KBM-7 (cell line): ENCODE measurements at places on chromosomes 2 and 18.

- DNase-seq: no peak
These were observed 96.9 kb downstream of the TGOLN2 start for GRCh38 chr2:85230679-85231467.

- no peak for DNase-seq
These were observed 3.6 kb downstream of the TEX51 start for GRCh38 chr2:126902152-126902835.

DNA sequence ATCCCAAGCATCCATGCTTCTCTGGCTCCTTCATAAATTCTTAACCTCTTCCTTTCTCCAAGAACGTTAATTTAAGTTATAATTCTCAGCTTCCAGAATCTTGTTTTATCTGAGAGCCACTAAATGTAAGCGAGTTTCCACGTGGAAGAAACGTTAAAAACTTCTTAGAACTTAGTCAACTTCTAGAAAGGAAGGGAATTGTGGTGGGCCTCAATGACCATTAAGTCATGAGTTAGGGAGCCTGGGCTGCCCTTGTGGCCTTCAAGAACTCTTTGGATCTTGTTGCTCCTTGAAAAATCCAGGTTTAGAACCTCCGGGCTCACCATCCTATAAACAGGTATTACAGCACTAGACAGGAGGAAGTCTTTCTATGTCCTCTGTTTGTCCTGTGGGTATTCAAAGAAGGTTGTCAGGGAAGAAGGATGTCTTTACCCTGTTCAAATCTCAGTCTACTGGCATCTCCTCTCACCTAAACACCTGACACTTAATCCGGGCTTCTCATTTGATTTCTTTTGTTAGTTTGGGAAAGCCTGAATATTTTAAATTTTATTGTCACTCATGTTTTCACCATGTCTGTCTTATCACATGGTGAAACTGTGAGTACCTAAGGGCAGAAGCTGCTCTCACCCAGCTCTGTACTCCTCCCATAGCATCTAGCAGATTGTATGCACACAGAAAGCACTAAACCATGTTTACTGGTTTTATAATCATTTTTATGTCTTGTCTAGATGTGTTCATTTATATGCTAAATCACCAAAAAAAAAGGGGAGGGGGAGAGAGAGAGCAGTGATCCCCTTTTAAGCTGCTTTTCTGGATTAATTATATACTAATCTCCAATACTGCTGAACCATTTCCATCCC is 6.3 kb downstream of the RND3 start:
- DNase-seq: no peak

GRCh38 chr2:102401456-102401855 is 21.5 kb upstream of the IL18RAP start:
- no peak for DNase-seq

- peak; percentile 60 for DNase-seq
These were observed 38.4 kb downstream of the TBC1D8 start for GRCh38 chr2:101112772-101113157.

GRCh38 chr2:99861376-99861760 is 281.0 kb downstream of the AFF3 start:
- DNase-seq: peak; percentile 73

DNA sequence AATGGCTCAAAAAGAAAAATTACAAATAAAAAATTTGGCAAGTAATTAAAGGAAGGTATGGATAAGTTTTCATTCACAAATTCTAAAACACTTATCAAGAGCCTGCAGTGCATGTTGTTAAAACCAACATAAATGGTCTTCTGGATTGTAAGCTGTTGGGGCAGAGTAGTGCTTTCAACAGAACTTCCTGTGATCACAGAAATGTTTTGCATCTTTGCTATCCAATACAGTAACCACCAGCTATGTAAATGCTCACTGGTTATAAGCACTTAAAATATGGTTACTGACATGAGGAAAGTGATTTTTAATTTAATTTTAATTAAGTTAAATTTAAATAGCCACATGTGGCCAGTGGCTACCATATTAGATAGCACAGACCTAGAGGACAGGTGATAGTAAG is 133.1 kb downstream of the NBAS start:
- no peak for DNase-seq

DNA sequence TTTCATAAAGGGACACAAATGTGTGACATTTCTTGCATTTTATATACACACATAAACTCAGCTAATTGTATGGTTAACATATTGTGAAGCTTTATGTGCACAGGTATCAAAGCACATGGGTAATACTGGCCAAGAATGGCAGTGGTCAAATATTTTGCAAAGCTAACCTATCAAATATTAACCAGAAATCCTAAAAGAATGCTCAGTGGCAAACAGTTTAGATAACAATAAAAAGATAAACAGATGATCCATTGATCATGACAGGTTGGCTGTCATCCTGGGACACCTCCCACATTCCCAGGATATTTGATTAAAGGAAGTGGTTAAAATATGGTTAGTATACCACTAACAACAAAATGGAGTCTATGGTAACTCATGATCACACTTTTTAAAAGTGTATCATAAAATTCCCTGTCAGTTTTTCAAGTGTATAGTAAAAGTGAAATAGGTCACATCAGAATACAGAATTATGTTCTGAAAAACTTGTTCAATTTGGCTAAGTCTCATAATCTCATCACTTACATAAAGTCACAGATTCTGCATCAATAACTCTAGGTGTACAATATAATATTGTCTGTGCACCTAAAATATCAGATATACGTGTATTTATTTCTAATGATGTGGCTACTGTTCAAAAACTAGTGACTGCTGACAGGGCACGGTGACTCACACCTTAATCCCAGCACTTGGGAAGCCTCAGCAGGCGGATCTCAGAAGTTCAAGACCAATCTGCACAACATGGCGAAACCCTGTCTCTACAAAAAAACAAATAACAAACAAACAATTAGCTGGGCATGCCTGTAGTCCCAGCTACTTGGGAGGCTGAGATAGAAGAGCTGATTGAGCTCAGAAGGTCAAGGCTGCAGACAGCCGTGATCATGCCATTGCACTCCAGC is 48.9 kb downstream of the CDH2 start:
- no peak for DNase-seq

DNA sequence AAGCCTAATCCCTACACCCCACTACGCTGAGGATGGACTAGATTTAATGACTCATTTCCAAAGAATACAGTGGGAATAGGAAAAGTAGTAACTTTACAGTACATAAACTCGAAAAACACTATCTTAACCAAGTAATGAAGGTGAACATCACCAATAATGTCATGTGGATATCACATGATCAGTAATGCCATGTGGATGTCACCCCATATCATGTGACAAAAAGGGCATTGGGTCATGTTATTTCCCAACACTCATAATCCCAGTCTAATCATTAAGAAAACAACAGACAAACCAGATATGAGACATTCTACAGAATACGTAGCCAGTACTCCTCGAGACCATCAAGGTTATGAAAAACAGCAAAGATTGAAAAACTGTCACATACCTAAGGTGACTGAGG is 667.3 kb upstream of the CRIM1 start:
- no peak for DNase-seq

DNA sequence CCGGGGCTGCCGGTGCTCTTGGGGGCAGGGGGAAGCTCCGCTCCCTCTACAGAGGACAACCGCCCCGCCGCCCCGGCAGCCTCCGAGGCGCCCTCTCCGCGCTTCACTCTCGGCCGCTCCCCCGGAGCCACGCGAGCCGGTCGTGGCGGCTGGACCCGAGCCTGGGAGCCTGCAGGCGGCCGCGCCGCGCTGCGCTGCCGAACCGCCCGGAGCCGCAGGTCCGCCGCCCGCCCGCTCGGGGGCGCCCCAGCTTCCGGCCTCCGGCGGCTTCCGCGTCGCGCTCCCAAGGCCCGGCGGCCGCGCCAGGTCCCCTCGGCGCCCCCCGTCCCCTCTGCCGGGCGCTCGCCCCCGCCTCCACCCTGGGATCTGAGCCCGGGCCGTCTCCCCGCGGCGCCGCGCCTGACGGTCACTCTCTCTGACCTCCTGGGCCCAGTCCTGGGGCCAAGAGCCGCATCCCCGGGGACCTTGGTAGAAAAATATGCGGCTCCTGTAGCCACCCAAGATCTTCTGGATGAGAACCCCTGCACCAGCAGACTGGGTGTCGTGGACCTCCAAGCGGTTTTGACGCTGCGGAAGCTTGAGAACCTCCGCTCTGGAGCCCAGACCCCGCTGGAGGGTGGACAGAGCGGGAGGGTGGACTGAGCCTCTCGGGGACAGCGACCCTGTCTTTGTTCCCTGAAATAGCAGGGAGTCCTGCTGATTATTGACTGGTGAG is 44.3 kb downstream of the SERTAD2 start:
- DNase-seq: peak; percentile 53

- DNase-seq: no peak
These were observed 71.5 kb downstream of the TMEM247 start for GRCh38 chr2:46550686-46551404.

DNA sequence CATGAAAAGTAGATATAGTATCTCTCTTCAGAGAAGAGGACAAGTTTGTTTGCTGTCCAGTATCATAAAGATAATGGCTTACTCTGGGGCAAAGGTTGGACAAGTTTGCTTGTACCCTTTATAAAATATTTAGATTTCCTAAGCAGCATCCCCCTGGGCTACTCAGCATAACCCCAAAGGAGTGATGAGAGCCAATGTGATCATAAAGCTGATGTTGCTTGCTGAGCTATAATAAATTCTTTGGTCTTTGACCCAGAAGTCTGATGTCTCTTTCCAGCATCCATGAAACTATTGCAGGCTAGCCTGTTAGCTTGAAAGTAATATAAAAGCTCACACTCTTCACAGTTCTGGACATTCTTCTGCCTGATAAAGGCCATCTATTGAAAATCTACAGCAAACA is 138.3 kb upstream of the STON1 start:
- no peak for DNase-seq

DNA sequence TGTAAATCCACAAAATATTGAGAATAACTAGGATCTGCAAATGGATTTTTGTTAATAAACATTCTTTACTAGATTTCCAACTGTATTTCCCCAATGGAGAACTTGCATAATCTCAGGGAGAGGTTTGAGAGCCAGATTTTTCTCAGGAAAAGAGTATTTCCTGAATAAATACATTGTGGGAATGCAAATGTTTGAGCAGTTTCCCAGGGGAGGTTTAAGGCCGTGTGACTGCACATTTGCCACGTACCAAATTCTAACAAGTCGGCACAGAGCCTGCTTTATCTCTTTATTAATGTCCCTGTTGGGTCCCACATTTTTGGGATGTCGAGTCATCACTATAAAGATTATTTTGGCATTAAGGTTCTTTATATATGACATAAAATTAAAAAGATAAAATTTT is 27.0 kb downstream of the TFPI start:
- no peak for DNase-seq

DNA sequence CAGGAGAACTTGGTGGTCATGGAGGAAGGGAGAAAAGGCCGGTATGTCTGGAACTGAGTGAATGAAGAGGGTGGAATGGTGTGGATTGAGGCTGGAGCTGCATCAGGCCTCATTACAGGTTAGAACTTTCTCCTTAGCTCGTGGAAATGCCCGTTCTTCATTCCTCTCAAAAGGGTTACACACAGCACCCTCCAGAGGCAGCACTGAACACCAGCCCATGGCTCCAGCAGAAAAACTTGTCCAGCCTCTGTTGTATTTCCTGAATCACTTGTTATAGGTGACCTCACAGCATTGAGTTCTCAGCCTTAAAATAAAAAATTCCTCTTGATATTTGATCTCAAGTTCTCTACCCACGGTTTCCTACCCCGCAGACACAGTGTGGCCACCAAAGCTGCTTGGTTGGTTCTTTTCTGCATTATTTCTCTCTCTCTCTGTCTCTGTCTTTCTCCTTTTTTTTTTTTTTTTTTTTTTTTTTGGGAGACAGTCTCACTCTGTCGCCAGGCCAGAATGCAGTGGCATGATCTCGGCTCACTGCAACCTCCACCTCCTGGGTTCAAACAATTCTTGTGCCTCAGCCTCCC is 89.6 kb downstream of the ITGB1BP1 start:
- peak; percentile 68 for DNase-seq

DNA sequence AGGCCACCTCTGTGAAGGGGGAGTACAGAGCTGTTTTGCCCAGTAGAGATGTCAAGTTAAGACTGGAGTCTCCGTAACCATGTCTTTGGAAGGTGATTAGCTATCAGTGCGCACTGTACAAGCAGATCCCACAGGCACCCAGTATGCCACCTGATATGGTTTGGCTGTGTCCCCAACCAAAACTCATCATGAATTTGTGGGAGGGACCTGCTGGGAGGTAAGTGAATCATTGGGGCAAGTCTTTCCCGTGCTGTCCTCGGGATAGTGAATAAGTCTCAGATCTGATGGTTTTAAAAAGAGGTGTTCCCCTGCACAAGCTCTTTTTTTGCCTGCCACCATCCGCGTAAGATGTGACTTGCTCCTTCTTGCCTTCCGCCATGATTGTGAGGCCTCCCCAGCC is 90.2 kb downstream of the ACTR2 start:
- DNase-seq: no peak

DNA sequence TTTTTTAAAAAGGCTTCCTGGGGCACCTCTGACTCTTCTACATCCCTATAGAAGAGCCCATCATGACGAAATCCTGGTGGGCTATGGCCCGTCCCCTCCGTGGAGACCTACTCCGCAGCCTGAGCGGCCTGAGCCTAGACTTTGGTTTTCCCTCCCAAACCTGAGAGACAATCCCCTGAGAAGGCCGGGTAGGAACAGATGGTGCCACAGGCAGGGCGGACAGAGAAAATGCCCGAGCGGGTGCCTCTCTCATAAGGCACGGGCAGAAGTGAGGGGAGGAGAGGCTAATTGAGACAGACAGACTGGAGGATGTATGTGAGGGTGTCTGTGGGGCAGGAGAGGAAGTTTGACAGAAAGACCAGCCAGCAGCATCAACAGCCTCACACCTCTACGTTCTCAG is 20.2 kb upstream of the SFXN5 start:
- no peak for DNase-seq

GRCh38 chr2:228545748-228546145 is 364.3 kb upstream of the SPHKAP start:
- DNase-seq: no peak

DNA sequence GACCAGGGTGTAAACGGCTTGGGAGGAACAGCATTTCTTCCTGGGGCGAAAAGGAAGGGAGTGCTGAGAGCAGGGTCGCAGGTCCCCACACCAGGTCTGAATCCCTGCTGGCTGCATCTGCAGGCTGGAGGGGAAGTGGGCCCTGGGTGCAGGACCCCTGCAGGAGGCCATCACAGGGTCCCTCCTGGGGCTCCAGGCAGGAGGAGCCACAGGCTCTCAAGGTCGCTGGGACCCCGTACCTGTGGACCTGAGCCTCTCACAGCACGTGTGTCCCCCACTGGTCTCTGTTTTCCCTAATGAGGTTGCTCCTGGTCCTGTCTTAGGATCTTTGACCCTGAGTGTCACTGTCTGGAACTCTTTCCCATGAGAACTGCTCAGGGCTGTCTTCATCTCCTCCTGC is 147.8 kb upstream of the ZNF236 start:
- DNase-seq: no peak

- DNase-seq: peak; percentile 63
These were observed 75.6 kb downstream of the DCDC2C start for GRCh38 chr2:3778851-3779495.
